ENCODE measurements at places on chromosomes 1 and 21. TPM values are rescaled to one million over a fixed set of nuclear protein-coding genes. Genes with fewer than 3 reads are reported as not detected.
A peak's percentile ranks its signal among the peaks of the same experiment; 100 is the strongest.

DNA sequence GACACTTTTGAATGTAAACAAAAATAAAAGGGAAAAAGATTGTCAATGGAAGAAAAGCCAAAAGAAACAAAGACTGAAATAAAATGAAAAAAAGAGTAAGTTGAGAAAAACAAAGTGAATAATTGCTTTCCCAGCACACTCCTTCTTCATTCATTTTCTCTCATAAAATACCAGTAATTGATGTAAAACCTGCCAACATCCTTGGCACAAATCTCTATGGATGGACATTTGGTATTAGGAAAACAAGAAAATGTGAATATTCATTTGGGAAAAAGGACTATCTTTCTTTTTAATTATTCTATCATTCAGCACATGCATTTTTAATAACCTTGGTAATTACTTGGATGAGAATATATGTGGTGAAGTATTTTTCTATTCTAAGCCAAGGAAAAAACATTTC, 204.4 kb upstream of the TNR start:
- DNase-seq = no peak

DNA sequence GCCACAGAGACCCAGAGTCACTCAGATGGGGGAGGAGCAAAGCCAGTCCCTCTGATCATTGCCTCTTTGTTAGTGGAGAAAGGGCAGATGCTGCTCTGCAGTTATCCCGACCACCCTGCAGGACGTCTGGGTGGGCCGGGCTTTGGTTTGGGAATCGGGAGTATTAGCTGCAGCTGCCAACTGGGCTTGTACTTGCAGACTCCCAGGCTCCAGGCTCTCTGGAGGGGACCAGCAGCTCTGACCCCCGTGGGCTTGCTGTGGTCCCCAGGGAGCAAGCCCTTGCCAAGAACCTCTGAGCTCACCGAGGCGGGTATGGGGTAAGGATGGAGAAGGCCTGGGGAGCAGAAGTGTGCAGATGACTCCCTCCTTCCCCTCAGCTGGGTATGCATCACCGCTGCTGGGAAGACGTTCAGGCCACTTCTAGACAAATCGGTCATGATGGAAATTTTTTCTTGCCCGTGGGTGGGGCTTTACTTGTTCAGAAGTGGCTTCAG, 21.6 kb downstream of the MAPKAPK2 start:
- peak; percentile 78 for DNase-seq

- no peak for DNase-seq
Observed at GRCh38 chr1:179966551-179966950, 11.9 kb downstream of the CEP350 start.

GRCh38 chr1:12654657-12655056, 10.8 kb downstream of the AADACL4 start:
- no peak for DNase-seq

GRCh38 chr1:6447016-6447817, 18.8 kb downstream of the TNFRSF25 start:
- no peak for DNase-seq

- no peak for DNase-seq
Observed at GRCh38 chr21:46340998-46341397, 17.0 kb downstream of the PCNT start.

Gene NR1I3
- not detected for total RNA-seq

DNA sequence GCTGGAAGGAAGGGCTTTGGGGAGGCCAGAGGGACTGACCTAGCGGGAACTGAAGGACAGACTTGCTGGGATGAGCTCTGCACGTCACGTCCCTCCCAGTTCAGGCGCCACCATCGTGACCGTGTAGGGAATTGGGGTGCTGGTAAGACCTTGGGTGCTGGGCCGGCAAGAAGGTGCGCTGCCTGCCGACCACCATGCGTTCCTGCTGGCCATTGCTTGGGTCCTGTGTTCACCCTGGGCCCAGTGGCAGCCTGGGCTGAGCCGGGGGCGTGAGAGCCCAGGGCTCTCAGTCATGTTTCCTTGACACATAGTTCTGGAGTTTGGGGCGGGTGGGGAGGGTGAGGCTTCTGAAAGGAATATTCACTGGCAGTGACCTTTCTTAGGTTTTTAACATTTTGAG, 176.0 kb downstream of the CAMTA1 start:
- DNase-seq = no peak

DNA sequence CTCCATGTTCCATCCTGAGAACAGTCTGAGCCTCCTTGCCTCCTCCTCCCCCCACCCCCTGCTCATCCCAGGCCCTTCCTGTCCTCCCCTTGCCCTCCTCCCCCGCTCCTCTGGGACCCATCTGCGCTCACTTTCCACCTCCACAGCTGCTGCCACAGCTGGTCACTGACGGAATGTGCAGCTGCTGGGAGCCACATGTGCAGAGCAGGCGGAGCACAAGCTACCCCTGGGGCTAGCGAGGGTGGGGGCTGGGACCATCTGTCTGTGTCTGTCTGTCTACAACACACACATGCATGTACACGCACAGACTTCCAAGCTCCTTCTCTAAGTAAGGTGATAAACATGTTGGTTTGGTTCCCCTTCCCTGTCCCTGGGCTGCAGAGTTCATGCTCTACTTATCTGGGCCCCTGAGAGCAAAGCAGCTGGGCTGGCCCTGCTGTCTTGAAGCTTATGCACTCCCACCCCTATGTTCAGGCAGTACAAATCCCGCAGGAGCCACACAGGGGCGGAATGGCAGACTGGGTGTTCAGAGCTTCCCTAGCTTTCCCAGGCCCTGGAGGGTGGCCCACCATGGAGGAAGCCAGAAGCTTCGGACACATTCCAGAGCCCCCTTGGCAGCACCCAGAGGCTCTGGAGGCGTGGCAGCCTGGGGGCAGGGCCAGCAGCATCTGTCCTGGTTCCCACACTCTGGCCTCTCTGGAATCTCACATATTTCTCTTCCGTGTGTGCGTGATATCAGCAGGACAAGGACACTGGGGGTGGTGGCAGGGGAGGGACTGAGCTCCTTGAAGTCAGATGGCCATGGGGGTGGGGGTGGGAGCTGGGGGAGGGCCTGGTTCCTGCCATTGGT, 7.0 kb upstream of the HEYL start:
- DNase-seq = peak; percentile 93

Gene RPE65
- not detected for total RNA-seq

DNA sequence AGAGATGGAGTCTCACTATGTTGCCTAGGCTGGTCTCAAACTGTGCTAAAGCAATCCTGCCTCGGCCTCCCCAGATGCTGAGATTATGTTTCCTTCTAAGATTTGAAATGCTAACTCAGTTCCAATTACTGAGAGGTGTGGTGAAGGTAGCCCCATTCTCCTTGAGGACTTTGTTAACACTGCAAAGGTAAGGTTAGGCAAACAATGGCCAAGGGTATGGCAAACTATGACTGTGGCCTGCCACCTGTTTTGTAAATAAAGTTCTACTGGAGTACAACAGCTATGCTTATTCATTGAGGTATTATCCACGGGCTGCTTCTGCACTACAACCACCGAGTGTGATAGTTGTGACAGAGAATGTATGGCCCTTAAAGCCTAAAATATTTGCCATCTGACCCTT, 9.6 kb upstream of the RIT1 start:
- no peak for DNase-seq

Gene TRAF3IP3
- 0.16 TPM for total RNA-seq

DNA sequence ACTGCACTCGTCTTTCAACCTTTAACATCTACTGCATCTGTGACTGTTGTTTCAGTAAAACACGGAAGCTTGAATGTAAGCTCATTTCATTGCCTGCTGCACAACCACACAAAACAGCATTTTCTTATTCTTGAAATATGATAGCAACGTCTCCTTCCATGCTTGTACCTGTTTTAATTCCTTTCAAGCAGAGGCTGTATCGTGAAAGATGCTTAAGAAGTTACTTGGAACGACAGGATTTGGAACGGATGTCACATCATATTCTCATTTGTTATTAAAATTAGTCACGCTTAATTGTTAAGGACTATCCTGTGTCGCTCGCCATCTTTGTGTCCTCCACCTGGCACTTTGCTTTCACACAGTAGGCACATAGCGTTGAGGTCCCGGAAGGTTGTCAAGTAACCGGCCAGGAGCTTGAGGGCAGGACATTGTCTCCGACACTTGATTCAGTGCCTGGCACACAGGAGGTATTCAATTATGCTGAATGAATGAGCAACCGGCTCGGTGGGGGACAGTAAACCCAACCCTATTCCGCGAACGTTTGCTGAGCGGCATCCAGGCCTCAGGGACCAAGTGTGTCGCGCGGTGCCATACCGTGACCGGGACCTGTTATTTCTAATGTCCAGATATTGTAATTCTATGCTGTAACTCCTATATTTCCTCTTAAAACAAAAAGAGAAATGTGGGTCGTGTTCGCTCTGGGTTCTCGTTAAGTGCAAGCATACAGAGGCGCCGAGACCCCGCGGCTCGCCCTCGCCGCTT, 499 bp upstream of the SH3GLB1 start:
- DNase-seq = no peak

DNA sequence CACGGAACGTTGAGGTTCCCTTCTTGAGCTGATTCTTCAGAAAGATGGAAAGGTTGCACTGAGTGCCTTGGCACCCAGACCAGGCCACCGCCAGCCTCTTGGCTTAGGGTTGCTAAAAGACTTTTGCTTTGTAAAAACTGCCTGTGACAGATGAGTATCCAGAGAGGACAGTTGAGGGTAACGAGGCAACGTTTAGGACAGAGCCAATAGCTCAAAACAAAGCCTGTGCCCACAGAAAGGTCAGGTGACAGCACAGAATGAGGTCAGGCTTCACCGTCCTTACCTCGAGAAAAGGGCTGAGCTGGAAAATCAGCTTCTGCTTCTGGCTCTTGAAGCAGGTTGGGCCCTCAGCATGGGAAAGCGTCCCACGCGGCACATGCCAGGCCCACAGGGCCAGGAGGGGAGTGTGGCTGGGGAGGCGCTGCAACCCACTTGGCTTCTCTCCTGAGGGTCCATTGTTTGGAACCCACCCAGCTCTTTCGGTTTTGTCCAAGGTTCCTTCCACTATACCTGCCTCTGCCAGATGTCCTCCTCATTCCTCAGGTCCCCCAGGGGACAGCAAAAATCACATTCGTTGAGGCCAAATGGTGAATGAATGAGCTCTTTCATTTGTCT, 55.5 kb downstream of the SCCPDH start:
- no peak for DNase-seq

DNA sequence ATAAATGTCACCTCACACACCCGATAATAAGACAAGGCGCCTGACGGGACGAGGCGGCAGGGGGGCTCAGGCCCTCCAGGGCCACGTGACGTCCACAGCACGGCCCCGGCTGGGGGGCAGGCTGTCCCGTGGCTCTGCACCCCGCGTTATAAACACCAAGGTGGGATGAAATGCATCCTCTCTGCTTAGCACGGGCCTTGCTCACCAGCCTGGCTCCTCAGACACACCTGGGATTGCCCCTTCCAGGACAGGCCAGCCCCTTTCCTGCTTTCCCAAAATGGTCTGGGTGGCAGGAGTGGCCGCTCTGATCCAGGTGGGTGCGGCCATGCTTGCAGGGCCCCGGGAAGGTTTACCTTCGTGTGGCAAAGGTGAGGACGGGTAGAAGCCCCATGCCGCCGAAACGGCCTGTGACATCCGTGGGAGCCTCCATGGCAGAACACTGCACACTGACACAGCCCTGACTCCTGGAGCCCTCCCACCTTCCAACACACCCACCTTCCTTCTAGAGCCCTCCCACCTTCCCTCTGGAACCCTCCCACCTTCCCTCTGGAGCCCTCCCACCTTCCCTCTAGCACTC, 35.9 kb downstream of the SLC19A1 start:
- DNase-seq = peak; percentile 19

Gene LHX8
- not detected for total RNA-seq

GRCh38 chr1:42365118-42365517, 15.5 kb upstream of the RIMKLA start:
- no peak for DNase-seq

DNA sequence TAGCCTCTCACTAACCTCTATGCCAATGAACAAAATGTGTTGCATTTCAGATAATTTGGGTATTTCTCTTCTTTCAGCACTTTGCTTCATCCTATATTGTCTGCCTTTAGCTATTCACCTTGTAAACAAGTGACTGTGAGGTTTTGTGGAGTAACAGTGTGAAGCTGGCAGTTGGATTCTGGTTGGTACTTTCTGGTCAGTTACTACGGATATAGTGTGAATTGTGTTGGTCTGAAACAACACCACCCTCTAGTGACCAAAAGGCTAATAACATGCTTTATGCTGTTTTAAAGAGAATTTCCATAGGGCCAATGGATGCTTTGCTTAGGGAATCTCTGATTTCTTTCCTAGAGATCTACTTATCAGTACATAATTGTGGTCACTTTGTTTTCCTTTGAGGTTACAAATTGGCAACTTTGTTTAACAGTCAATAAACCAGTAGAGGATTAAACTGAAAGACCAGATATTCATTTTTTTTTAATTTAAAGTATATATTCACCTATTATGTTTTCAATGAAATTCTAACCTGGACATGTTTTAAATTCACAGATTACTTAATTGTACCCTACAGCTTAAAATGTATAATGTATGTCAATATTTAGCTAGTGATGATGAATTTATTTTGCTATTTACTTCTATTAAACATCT, 2.5 kb upstream of the PTGER3 start:
- DNase-seq = no peak

GRCh38 chr1:215251428-215251827, 168.9 kb downstream of the KCNK2 start:
- no peak for DNase-seq

Gene SLC35F3
- total RNA-seq = not detected

Gene MFAP2
- total RNA-seq = 11.9 TPM

Gene CFH
- 39.2 TPM for total RNA-seq

DNA sequence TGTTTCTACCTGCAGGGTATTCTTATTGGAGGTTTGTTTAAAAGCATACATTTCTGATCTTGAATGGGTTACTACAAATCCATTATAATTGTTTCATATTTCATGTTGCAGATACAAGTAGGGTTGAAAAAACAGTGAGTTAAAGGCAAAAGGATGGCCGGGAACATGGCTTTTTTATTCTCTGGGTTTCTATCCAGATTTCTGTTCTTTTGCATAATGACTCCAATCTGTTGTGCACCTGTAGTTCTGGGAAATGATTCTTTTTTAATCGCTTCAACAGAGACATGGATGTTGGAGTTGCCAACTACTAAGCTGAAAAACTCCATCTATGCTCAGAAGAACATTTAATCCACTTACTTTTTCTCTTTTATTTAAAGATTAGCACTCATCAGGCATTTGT, 2.7 kb upstream of the ADAMTS1 start:
- no peak for DNase-seq

DNA sequence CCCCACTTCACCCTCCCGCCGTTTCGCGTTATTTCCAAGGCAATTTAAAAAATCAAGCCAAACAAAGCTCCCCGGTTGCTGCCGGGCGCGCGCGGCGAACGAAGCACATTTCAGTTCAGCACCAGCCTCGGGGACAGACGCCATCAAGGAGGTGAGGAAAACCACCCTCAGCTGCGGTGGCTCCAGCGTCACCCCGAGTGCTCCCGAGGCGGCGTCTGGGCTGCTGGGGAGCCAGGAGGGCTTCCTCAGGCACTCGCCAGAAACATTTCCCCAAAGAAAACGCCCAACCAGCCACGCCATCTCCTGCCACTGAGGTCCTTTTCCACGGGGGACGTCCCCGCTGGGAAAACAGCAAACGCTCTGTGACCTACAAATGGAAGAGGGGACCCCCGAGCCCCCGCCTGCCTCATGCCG, 623 bp downstream of the GNG4 start:
- DNase-seq = no peak

- DNase-seq = no peak
Observed at GRCh38 chr1:167940264-167940663, 3.4 kb upstream of the MPC2 start.

Measured in heart left ventricle (tissue), 16 donors.